ENCODE measurements at places on chromosomes 16 and 17.

DNA sequence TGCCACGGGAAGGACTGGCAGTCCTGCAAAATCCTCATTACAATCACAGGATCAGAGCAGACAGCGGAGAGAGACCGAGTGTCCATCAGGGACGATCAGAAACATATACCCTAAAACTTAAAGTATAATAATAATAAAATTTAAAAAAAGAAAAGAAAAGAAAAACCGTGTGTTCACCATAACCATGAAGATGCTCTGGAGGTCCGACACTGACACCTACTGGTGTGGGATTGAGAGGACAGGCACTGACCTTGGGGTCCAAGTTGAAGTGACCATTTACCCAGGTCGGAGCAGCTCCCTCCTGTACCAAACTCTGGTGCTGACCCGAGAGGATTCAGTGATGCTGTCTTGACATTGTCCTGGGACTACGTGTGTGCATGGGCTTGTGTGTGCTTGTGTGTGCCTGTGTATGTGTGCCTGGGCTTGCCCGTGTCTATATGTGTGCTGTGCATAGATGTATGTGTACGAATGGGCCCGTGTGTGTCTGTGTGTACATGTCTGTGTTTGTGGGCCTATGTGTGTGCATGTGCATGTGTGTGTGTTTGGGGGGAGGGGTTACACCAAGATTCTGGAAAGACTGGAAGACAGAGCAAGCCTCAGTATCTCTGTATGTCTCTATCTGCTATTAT is 10.0 kb upstream of the CD300LD start:
- peak; percentile 17 for DNase-seq

DNA sequence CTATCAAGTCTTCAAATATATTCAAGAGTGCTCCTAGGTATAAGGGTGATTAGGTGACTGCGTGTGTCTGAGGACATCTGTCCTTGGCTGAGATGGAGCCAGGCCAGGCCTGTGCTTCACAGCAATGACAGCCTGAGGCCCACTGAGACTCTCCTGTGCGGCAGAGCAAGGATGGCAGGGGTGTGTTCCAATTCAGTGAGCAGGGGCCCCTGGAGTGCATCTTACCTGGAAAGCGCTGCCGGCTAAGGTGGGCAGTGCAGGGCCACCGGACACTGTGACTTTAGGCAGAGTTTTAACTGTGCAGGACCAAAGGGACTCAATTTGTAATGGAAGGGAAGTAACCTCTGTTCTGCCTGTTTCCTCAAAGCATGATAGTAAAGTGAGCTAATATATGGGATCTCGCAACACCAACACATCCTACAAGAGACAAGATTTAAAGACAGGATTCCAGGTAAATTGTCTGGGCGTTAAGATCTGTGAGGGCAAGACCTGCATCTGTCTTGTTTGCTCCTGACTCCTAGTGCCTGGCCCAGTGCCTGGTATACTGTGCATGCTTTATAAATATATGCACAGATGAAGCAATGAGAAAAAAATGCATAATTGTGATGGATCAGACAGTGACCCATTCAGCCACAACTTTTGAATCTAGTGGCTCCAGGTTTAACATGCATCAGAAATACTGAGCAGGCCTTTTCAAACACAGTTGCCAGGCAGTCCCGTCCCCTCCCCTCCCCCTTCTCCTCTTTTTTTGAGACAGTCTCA is 86.7 kb downstream of the MRC2 start:
- no peak for DNase-seq

DNA sequence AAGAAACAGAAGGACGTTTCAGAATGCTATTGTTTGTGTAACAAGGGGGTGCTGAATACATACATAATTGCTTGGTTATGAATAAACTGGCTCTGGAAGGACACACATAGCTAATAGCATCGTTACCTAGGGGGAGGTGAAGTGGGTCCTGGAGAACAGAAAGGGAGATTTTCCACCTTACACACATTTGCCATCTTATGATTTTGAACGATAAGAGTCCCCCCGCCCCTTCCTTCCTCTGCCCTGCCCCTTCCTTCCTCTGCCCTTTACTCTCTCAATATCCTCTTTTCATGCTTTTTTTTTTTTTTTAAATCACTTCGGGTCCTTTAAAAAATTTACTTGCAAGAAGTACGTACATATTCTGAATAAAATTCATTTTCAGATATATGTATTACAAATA is 902 bp upstream of the DHRS7B start:
- no peak for DNase-seq

DNA sequence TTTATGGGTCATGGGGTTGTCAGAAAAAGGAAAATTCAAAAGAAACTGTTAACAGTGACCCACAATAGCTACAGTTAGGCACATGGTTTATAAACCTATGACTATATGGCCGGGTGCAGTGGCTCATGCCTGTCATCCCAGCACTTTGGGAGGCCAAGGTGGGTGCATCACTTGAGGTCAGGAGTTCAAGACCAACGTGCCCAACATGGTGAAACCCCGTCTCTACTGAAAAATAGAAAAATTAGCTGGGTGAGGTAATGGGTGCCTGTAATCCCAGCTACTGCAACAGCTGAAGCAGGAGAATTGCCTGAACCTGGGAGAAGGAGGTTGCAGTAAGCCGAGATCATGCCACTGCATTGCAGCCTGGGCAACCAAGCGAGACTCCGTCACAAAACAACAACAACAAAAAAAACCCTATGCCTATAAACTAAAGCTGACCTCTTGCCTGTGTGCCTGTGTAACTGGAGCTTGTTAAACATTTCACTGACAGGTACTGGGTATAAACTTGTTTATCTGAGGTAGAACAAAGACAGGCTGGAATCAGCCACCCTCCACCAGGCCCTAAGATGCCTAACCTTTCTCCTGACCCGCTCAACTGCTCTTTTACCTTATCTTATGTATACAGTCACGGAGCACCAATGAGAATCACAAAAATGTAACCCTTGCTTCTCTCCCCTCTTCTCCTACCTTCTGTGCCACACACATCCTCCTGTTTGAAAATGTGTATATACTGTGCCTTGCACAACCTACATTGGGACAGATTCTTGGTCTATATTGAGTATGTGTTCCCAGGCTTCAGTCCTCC is 62.9 kb upstream of the ATF7IP2 start:
- no peak for DNase-seq

- no peak for DNase-seq
These were observed 2.9 kb upstream of the AOC3 start for GRCh38 chr17:42848093-42848492.

GRCh38 chr16:20956319-20956718 is 55.7 kb downstream of the LYRM1 start:
- DNase-seq = no peak

GRCh38 chr17:62343764-62344270 is 36.5 kb upstream of the EFCAB3 start:
- no peak for DNase-seq

DNA sequence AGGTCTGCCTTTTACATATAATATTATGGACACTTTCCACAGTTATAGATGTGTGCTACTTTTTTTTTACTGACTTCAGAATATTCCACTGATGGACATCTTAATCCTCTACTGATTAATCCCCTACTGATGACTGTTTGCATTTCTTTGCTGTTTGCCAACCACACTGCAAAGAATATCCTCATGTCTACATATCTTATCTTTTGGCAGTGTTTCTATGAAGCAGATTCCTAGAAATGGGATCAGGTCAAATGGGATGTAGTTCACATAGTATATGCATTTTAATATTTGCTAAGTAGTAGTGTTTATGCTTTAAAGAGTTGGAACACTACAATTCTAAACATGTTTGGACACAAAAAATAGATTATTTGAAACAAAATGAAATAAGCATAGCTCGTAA is 3.2 kb downstream of the CCL3 start:
- no peak for DNase-seq

DNA sequence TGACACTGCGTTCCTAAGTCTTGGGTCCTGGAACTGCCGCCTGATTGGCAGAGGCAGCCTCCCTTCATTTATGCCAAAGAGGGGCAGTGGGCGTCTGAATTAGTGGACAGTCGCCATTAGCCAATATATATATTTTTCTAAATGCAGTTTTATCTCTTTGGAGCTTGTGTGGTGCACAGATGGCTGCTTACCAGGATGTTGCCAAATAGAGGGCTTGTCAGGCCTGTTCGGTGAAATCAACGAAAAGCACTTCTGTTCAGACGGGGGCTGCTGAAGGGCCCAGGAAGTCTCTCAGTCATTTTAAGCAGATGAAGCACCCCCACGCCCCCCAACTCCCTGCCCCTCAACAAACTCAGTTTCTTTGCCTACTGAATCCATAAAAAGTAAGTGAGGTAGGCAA is 66.0 kb downstream of the RAP1GAP2 start:
- no peak for DNase-seq

DNA sequence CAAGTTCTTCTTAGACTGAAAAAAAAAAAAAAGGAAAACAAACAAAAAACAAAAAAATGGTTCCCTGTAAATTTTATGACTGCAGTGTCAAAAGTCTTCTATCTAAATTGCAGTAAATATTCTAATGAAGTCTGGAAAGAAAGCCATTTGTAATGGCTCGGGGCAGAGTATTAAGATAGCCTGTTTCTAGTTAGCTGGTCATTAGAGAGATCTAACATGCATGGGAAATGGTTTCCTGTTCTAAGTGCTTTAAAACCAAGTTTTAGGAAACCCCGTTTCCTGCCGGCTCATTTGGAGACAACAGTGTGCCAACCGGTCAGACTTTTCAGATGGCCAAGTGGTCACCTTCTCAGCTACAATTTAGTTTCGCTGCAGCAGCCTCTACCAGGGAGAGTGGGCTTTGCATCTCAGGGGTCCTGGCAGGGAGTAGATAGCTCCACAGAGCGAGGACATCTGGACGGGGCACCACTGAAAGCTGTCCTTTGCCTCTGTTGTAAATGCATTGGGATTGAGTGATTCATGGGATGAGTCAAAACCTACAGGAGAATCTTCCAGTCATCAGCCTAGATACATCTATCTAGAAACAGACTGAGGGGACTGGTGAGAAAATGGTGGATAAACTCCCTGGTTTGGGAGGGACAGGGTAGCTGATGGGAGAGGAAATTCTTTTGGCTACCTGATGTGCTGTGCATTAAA is 473.2 kb upstream of the SALL1 start:
- DNase-seq = no peak

- no peak for DNase-seq
These were observed 66.8 kb downstream of the GPRC5B start for GRCh38 chr16:19817875-19818274.

- no peak for DNase-seq
These were observed 25.3 kb downstream of the CMIP start for GRCh38 chr16:81469710-81470535.

- no peak for DNase-seq
These were observed 42.3 kb downstream of the FZD2 start for GRCh38 chr17:44599298-44600175.

GRCh38 chr16:69123910-69124309 is 8.5 kb downstream of the CHTF8 start:
- DNase-seq = peak; percentile 62

DNA sequence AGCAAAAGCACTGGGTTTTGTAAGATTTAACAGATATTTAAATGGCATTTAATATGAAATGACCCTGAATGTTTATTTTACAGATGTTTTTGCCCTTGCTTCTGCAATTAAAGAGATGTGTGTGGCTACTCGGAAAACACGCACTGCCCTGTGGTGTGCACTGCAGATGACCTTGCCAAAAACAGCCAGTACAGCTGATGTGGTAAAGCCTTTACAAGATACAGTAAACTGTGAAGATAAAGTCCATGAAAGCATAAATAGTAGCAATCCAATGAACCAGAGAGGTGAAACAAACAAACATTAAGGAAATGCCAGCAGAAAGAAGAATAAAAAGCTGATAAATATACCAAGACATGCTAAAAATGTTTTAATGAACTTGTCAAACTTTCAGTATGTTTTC is 15.7 kb downstream of the CCDC43 start:
- no peak for DNase-seq

GRCh38 chr17:27449541-27449940 is 6.7 kb upstream of the KSR1 start:
- no peak for DNase-seq

DNA sequence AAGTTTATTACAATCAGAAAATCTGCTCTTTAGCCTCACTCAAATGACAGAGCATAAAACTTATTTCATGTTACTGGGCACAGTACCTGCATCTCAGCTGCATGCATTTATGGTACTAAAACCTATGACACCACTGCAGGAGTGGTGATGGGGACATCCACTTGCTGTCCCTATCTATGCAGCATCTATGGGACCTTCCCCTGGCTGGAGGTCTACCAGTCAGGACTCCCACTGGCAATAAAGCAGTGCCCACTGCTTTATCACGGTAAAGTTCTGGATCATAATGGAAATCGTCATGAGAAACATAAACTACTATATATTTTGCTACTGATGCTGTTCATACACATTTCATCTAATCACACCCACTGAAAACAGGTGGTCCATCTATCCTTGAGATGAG is 26.2 kb downstream of the NSMCE1 start:
- DNase-seq = no peak

All from NCI-H2081 (cell line).